NCI-H2081 (cell line): ENCODE measurements at places on chromosomes 3 and 15.

- DNase-seq, result no peak
These were observed 67.3 kb upstream of the DCBLD2 start for GRCh38 chr3:98968824-98969223.

GRCh38 chr15:63090472-63090871 is 31.2 kb upstream of the LACTB start:
- DNase-seq, result no peak

DNA sequence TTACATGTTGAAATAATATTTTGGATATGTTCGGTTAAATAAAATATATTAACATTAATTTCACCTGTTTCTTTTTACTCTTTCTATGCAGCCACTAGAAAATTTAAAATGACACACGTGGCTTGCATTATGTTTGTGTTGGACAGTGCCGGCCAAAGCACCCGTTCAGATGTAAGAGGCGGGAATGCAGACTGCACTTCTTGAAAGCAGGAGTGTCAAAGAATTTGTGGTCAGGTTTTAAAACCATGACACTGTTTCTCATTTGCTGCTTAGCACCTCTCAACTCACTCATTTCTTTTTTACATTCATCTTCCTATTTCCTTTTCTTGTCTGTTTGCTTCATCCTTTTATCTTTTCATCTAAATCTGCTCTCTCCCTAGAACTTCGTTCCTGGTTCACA is 35.3 kb upstream of the MINAR1 start:
- DNase-seq, result no peak

- DNase-seq, result no peak
These were observed 31.4 kb upstream of the ZBTB38 start for GRCh38 chr3:141336672-141337522.

DNA sequence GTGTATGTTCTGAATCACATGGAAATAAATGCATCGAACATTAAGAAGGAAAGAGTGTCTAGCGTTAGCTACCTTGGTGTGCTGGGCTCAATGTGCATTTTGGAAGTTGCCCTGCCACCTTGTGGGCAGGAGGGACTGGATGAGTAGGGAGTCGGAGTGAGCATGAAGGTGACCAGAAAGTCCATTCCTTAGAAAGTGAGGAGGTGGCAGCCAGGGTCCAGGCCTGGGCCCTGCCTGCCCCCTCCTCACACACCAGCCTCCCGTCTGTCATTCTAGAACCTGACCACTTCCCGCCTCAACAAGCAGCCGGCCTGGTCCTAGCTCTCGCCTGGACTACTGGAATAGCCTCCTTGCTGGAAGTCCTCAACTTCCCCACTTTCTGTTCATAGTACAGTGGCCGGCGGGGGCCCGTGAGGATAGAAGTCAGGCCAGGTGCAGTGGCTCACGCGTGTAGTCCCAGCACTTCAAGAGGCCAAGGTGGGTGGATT is 10.2 kb upstream of the GATA2 start:
- DNase-seq, result no peak

DNA sequence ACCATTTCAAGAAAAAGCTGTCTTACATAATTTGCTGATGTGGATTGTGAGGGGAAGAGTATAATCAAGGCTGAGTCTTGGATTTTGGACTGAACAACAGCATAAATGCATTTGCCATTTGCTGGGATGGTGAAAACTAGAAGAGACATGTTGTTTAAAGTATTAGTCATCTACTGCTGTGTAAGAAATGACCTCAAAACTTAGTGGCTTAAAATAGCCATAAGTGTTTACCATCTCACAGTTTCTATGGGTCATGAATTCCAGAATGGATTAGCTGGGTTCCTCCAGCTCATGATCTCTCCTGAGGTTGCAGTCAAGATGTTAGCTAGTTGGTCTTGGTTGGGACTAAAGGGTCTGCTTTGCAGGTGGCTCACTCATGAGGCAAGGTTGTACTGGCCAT is 66.2 kb downstream of the SCN11A start:
- DNase-seq, result no peak

DNA sequence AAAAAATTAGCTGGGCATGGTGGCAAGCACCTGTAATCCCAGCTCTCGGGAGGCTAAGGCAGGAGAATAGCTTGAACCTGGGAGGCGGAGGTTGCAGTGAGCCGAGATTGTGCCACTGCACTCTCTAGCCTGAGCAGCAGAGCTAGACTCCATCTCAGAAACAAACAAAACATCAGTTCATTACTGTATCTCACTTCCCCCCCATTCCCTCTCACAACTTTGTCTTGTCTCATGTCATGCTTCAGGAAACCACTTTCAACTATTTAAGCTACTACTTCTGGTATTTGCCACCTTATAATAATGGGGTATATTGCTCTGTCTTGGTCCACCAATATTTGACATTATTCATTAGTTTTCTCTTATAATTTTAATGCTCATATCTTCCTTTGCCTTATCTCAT is 26.2 kb downstream of the PIK3CA start:
- DNase-seq, result no peak

- DNase-seq, result no peak
These were observed 37.4 kb upstream of the SECISBP2L start for GRCh38 chr15:49083401-49084284.
